T-helper 1 cell (primary cell): ENCODE measurements at places on chromosomes 3 and 15.

DNA sequence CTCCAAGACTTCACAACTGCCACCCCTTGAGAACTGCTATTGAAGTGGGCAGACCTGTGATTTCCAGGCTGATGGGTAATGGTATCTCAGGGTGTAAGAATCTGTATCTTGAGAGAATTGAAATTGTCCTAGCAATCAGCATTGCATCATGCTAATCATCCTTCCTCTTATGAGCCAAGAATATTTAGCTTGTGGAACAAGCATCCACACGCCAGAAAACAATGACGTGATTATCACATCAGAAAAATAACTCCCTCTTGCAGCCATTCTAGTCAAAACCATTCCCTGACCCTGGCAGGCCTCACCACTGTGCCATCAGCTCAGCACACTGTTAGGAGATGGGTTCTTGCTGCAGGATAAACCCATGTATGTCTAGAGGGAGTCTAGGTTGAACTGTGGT, 6.7 kb downstream of the BCL2L10 start:
- DNase-seq = no peak

GRCh38 chr3:113258361-113258760, 47.0 kb downstream of the BOC start:
- DNase-seq = no peak

DNA sequence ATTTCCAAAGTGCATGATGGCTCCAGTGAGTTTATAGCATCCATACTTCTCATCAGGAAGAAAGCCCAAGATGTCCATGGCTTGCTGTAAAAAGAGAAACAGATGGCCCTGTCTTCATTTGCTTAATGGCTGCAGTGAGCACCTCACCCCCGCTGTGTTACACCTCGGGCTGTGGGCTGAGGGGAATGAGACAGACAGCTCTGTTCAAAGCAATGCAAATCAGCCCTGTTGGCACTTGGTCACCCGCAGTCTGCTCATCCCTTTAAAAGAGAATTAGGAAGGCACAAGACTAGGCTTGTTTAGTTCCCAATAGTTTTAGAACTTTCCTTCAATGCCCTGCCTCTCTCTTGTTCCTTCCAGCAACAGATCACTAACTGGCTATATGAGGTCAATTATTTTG, 25.2 kb downstream of the MYH15 start:
- DNase-seq = no peak

DNA sequence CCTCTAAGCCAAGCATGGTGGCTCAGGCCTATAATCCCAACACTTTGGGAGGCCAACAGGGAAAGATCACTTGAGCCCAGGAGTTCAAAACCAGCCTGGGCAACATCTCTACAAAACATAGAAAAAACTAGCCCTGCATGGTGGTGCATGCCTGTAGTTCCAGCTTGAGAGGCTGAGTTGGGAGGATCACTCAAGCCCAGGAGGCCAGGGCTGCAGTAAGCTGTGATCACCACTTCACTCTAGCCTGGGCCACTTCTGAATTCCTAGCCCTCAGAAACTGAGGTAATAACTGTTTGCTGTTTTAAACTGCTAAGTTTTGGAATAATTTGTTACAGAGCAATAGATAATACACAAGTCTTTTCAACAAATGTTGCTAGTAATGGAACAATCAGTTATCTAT, 16.4 kb downstream of the IP6K1 start:
- no peak for DNase-seq

- DNase-seq = no peak
Measured at GRCh38 chr3:77825001-77825827, 785.3 kb downstream of the ROBO2 start.

- no peak for DNase-seq
Measured at GRCh38 chr3:88671573-88671972, 435.8 kb upstream of the EPHA3 start.
